ENCODE measurements at places on chromosomes 6 and 20. TPM values are rescaled to one million over a fixed set of nuclear protein-coding genes. Genes with fewer than 3 reads are reported as not detected.

Gene HLA-DOB
- not detected for total RNA-seq

Gene SPTLC3
- total RNA-seq = 1.4 TPM

Gene SYNDIG1
- total RNA-seq = 0.17 TPM

Gene CST4
- not detected for total RNA-seq

Gene ELMO2
- total RNA-seq = 35.7 TPM

Gene HLA-C
- total RNA-seq = 909 TPM

Gene EMILIN3
- total RNA-seq = 0.09 TPM

Gene TAGAP
- total RNA-seq = not detected

Gene AARS2
- total RNA-seq = 17.5 TPM

Gene MROH8
- 0.74 TPM for total RNA-seq

Gene PLG
- not detected for total RNA-seq
